CD8-positive, alpha-beta memory T cell (primary cell): ENCODE measurements at places on chromosomes 5 and 9.

- no peak for DNase-seq
Measured at GRCh38 chr5:124962735-124963134, 216.3 kb upstream of the ZNF608 start.

GRCh38 chr9:87813119-87813463 is 69.6 kb upstream of the SPATA31E1 start:
- no peak for DNase-seq

GRCh38 chr5:75108931-75109596 is 56.7 kb upstream of the GCNT4 start:
- DNase-seq: no peak

DNA sequence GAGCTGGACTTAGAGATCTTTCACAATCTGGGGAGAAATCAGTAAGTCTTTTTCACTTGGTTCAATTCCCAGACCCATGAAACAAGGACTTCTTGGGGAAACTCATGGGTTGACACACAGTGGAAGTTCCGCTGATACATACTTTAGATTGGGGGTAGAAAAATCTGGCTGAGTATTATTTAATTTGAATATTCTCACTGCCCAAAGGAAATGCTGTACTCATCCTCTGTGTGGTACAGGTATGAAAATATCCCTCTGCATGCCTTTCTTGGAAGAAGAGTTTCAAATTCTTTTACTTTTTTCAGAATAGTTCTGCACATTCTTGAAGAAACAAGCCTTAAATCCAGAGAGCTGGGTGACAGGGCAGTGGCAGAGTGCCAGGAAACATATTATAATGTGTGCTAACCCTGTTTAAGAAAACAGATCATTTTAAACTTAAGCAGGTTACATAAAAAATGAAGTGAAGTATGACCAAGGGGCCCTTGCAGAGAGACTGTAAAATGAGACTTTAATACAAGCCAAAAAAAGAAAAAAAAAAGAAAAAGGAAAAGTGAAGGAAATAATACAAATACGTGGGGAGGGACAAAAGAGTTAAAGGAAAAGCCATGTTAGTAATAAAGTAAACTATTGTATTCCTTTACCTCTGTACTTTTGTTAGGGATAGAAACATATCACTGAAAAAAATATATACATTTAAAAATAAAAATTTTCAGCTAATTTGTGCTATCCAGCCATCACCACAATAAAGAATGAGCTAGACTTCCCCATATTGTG is 173.4 kb upstream of the NR3C1 start:
- DNase-seq: no peak

GRCh38 chr5:93675460-93676450 is 65.6 kb downstream of the POU5F2 start:
- DNase-seq: no peak

- no peak for DNase-seq
Measured at GRCh38 chr5:133384903-133385302, 227.4 kb downstream of the FSTL4 start.

GRCh38 chr5:167415779-167416746 is 875.4 kb upstream of the WWC1 start:
- DNase-seq: no peak
